ENCODE measurements at places on chromosomes 4 and X.

- no peak for DNase-seq
Measured at GRCh38 chrX:97159916-97160800, 276.4 kb downstream of the RPA4 start.

GRCh38 chr4:84150177-84150576, 348.9 kb downstream of the NKX6-1 start:
- DNase-seq: no peak

GRCh38 chr4:96912716-96913115, 1072.8 kb downstream of the PDHA2 start:
- DNase-seq: no peak

DNA sequence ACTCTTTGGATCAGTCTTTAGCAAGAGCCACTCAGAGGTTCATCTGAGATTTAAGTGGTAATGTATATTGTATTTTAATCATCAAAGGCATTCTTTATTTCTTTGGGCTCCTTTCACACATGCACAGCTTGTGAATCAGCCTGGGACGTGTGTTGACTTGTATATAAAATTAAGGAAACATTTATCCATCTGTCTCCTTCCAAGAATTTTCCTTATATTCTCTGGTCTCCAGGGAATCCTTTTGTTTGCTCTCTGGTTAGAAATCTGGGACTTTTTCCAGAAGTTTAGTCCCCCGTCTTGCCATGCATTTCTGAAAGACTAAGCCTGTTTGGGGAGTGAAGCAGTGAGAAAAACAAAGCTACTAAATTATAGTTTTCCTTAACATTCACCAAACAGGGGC, 212.3 kb downstream of the DCAF12L2 start:
- no peak for DNase-seq

DNA sequence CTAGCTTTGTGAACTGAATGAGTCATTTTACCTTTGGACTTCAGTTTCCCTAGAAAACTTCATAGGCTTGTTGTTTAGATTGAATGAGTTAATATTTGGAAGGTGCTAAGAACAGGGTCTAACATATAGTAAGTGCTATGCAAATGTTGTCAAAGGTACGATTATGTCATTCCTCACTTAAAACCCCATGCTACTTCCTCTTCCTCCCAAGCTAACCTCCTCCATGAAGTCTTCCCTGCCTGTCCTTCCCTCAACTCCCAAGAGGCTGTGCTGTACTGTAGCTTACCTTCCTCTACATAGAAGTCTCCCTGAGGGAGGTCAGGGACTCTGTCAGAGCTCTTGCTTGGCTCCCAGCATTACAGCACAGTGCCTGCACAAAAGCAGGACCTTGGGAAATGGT, 103.4 kb upstream of the PJA1 start:
- DNase-seq: no peak

DNA sequence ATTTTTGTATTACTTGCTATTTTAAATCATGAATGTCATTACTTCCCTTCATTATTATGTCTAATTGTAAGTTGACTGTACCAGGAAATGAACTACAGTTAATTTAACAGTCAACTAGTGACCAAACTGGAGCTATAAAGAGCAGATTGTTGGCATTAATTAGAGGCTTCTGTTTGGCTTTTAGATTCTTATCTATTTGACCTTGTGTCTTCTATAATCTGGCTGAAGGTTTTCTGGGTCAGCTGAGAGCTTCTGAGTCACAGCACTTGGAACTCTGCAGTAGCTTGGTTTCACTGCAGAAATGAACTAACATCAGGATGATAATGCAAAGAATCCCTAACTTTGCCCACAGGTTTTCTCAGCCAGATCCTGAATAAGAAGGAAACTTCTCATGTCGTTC, 169.2 kb upstream of the LEF1 start:
- no peak for DNase-seq

DNA sequence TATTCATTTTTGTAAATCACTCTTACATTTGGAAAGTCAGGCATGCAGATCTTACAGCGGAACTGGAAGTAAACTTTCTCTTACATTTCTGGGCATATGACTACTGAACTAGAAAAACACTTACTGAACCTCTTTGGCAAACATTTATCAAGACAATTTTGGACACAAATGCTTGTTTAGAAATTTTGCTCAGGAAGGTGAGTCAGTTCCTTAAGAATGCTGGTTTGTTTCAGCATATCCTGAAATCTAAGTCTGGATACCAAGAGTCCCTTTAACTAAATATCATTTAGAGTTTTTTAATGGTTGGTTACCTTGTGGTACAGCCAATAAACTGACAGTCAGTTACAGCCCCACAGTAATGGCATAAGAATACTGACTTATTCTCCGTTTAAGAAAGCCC, 15.0 kb downstream of the SHISA3 start:
- DNase-seq: no peak

DNA sequence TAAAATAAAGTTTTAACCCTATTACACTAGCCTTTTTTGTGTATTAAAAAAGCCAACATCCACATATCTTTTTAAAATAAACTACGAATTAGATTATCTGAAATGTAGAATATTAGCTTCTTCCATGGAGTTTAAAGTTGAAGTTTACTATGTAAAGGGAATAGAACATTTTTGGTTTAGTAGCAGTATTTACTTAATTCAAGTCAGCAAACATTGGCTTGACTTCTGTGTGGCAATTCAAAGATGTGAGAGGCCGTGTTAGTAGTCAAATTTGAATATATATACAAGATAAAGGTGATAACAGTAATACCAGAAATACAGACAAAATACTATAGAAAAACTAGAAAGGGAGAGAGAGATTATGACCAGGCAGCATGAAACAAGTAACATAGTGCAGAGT, 115.1 kb upstream of the IL13RA1 start:
- DNase-seq: no peak

- DNase-seq: no peak
Measured at GRCh38 chr4:94897023-94897422, 139.3 kb downstream of the BMPR1B start.
